ENCODE measurements at places on chromosomes 13 and 19.

DNA sequence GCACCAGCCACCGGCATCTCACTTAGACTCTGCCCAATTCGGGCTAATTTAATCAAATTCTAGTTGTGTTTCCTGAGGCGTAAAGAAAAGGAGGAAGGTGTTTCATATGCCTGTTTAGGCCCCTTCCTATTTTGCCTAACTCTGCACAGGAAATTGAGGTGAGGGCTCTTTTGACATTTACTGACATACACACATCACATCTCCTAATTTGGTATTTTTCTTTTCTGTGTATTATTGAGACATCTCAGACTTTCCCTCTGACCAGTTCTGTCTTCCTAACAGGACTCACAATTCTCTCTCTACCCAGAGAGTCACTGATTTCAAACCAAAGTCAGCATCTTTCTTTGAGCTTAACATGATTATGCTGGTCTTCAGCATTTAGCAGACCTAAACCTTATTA lies 7.9 kb downstream of the CEACAM3 start:
- DNase-seq: no peak

- DNase-seq: no peak
These were observed 454.8 kb downstream of the DACH1 start for GRCh38 chr13:71412231-71412630.

DNA sequence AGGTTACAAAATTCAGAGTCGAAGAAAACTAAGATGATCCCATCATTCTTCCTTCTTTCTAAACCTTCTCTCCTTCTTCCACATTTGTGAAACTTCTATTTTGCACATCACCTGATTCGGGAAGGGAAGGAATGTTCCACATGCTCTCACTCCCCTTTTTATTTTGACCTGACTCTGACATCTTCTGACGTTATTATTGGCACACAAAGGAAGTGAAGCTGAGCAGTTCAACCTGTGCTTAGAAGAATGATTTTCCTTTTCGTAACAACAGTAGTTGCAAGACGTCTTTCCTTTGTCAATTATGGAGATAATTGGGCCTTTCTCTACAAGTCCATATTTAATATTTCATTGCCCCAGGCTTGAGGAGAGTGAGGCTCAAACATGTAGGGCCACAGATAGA lies 18.0 kb downstream of the FAM124A start:
- no peak for DNase-seq

DNA sequence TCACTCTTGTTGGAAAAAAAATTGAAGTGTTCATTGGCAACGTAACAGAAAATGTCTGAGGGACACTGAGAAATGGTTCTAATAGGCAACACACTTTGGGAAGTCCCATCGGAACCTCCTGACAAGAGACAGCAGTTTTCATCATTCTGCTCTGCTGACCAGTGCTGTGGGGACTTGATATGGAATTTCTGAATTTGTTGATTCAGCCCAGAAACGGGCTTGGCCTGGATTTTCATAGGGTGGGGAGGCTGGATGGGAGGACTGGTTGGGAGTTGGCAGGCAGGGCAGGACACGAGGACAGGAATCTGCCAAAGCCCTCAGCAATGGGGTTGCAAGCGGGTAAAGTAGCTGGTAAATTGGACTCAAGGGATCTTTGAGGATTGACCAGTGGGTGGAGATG lies 96.5 kb downstream of the DCT start:
- DNase-seq: no peak

DNA sequence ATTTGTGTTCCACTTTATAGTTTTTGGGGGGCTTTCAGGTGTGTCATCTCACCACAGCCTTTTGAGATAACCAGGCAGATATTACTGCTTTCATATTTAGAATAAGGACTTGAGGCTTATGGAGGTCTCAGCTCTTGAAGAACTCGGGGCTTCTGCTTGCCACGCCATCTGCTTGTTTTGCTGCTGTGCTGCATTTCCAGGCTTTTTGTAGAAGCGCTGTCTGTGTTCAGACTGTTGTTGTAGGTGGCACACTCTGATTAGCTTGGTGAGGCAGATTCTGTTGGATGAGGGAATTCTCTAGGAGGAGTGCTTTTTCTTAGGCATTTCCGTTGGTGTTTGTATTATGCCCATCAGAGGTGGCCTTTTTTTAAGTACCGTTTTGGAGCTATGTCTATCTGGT lies 57.2 kb downstream of the WASF3 start:
- DNase-seq: no peak

DNA sequence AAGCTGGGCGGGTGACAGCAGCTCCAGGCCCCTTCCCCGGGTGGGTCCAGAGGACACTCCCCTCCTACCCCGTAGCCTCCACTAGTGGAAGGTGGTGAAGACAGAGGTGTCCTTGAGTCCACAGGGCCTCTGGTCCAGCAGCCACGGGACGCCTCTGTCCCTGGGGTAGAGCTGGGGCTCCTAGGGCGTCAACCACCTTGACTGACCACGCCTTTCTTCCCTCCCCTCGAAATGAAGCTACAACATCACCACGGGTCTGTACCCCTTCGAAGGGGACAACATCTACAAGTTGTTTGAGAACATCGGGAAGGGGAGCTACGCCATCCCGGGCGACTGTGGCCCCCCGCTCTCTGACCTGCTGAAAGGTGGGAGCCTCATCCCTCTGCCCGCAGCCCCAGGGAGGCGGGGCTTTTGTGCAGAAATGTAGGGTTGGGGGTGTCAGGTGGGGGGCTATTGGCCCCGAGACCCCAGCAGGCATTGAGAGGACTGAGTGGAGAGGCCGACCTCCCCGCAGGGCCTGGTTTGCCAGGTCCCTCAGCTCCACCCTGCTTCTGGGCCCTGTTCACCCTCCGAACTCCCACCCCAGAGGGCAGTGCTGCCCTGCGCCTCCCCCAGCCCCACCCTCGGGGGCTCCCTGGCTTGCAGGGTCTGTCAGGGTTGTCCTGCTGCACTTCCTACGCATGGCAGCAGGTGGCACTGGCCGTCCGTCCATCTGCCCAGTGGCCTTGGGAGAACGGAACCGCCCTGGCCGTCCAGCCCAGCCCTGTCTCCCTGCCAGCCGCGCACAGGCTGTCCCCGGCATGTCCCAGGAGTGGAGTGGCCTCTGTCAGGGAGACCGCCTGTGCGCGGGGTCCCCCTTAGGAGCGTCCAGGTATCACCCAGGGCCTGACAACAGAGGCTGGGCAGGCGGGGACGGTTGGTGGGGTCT lies 15.7 kb downstream of the STK11 start:
- no peak for DNase-seq

All from T-helper 2 cell (primary cell).